Stimulated activated CD8-positive, alpha-beta memory T cell treated with anti-CD3 and anti-CD28 coated beads, Interleukin-2, amount 100 ng/mL, for 48 hours (primary cell): ENCODE measurements at places on chromosomes 16 and 17.

DNA sequence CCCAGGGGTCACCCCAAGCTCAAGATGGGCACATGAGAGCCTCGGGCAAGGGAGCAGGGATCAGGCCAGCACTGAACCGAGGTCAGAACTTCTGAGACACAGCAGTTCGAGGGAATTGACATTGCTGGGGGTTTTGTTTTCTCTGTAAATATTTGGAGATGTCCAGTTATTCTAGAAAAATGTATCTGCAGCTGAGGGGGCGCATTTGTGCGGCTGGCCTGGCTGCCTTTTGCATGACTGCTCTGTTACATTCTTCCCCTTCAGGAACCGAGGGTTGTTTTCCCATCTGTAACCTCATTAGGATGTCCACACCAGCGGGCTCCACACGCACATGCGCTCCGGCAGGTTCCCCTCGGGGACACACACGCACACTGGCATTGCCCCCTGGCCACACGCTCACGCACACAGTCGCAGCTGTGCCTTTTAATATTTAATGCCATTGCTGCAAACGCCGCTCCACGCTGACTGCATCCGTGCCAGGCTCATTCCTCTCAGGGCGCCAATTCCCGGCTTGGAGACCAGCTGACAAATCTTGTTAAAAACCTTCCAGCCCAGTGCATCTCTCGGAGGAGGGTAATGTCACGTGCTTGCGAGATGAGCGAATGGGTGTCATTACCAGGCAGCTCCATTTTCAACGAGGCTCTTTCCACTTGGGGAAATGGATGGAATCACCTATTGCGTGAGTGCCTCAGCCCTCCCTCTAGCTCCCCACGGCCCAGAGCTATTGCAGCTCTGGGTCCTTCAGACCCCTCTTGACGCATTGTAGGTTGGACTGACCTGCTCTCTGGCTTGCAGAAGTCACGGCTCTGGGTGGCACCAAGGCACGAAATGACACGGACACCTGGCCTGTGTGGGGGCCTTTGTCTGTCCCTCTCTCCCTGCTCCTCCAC, 13.1 kb downstream of the CCR7 start:
- no peak for DNase-seq

GRCh38 chr16:29962344-29962994, 590 bp downstream of the TMEM219 start:
- no peak for DNase-seq

DNA sequence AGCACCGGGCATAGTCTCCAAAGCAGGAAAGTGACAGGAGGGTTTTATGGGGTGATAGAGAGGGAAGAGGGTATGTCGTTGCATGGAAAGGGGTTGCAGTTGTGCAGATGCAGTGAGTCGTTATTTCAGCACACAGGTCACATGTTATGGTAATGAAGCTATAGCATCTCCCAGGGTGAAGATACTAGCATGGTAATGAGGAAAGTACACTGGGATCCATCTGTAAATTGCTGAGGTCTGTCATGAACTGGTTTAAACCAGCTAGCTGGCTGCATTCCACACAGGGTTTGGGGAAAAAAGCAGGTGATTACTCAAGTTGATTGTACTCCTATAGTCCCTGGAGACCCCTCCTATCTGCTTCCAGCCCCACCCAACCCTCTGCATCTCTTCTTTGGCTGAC, 11.7 kb downstream of the COX11 start:
- no peak for DNase-seq

- no peak for DNase-seq
These were observed 50.3 kb downstream of the ZFPM1 start for GRCh38 chr16:88503374-88503770.

DNA sequence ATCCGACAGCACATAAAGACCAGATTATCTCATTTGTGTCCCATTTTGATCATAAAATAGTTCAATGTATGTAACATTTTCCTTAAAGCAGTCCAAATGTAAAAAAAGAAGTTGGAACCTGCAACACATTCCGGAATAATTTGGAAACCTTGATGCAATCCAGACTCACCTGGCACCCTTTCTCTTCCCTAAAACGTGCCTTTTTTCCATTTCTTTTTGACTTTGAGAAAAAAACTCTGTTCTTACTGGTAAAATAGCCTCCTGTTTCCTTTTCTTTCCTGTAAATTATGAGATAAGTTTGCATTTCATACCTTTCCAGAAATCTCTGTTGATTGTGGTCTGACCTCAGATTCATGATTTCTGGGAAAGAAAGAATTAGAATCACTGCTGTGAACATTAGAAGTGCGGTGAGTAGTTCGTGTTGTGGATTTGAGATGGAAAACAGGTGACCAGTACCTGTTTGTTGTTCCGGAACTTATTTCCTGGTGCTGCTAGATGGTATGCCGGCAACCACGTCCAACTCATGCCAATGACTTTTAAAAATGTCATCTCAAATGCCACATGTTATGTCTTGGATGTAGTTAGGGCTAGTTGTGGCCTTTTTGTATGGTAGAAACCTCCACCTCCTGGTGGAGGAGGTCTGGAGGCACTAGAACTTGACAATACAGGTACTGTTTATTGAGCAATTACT, 108.1 kb downstream of the SOCS1 start:
- DNase-seq = no peak

- no peak for DNase-seq
These were observed 6.0 kb upstream of the EVPL start for GRCh38 chr17:76033139-76033538.

DNA sequence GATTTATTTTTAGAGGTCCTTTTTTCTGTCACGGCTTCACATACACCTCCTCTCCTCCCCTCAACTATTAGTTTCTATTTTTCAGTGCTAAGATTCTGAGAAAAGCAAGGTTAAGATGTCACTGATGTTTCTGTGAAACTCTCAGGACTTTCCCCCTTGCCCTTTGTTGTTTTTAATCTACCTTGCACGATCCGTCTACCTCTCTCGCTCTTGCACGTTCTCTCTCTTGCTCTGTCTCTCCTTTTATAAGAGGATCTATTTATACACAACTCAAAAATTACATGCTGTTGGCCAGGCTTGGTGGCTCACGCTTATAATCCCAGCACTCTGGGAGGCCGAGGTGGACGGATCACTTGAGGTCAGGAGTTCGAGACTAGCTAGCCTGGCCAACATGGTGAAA, 43.6 kb downstream of the RPA1 start:
- no peak for DNase-seq

DNA sequence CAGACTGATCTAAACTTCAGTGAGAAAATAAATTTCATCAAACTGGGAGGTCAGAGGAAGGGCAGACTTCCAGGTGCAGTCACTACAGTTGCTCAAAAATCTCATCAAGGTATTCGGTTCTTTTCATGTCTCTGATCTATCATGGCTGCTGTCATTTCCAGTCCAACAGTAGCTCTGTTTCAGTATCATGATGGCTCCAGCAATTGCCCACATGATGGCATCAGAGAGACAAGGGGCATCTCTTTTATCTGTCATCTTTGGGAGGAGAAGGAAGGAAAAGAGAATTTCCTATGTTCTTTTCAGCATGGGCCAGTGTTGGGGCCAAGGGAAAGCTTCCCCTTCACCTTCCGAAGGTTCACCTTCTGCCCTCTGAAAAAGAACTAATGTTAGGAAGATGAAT, 504.9 kb upstream of the HSBP1 start:
- no peak for DNase-seq

GRCh38 chr17:42982266-42982665, 1.9 kb downstream of the RUNDC1 start:
- no peak for DNase-seq

- DNase-seq = no peak
These were observed 7.8 kb upstream of the TFAP4 start for GRCh38 chr16:4280625-4281024.

DNA sequence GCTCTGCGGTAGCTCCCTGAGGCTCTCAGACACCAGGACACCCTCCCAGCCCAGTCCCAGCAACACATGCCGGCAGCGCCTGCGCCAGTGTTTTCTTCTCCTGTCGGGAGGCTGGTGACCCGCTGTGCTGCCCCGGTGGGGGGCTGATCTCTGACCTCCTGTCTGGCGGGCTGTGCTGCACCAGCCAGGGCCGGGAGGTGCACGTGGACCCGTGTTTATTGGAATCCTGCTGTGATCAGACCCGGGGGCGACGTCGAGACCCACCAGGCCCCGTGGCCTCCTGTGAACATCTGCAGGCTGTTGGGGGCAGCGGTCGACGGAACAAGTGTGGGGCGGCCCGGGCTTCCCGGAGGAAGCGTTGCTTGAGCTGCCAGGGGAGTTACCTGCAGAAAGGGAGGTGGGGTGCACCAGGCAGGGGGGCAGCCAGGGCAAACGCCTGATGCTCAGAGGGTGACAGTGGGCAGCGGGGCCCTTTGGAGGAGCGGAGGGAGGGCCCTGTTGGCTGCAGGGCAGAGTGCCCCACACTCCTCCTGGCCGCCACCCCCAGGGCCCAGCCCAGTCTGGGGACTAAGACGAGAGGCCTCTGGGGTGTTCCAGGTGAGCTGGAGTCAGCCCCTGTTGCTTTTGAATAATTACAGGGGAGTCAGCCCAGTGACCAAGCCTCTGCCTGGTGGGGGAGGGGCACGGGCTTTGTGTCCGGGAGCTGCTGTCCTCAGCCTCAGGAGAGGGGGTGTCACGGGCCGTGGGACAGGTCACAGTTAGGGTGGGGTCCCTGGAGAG, 2.3 kb upstream of the SSTR5 start:
- DNase-seq = no peak

DNA sequence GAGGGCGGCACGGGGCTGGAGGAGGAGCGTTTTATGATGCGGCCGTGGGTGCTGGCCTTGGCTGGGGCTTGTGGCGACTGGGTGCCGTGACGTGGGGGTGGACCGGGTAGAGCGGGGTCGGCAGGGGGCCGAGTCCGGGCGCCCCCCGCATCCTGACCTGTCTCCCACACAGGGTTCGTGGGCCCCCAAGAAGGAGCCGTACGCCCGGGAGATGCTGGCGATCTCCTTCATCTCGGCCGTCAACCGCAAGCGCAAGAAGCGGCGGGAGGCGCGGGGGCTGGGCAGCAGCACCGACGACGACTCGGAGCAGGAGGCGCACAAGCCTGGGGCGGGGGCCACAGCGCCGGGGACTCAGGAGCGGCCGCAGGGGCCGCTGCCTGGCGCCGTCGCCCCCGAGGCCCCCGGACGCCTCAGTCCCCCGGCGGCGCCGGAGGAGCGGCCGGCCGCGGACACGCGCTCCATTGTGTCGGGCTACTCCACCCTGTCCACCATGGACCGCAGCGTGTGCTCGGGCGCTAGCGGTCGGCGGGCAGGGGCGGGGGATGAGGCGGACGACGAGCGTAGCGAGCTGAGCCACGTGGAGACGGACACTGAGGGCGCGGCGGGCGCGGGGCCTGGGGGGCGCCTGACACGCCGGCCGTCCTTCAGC, 81.6 kb downstream of the ARHGAP23 start:
- DNase-seq = no peak

GRCh38 chr17:38451840-38452529, 23.7 kb downstream of the ARHGAP23 start:
- no peak for DNase-seq

DNA sequence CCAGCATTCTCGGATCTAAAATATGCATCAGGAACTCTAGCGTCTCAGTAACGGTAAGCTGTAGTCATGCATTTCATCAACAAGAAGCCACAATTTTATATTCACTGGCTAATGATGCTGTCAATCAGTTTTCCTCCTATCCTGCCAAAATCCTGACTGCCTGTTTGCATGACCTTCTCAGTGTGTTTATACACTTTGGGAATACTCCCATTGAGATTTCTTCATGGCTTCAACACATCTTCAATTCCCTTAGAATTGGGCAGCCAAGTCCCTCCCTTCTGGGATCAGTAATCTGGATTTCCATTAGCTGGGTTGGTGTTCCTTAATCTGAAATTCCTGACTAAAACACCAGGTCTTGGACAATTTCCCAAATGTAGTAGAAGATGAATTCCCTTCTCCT, 348.9 kb upstream of the DYNLRB2 start:
- no peak for DNase-seq

DNA sequence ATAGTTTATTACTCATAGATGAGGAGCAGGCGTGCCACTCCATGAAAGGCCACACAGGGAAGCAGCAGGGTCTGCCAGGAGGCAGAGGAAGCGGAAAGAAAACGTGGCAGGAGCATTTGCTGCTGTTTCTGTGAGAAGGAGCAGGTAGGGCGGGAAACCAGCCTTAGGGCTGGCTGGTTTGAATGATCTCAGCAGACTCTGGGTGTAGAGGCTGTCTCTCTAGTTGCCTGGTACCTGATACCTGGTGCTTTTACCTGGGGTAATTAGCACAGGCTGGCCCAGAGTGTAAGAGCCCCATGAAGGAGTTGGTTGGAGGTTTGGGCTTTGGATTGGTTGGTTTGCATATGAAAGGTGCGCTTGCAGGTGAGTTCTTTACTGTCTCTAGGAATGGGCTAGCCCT, 205.0 kb upstream of the CACNG3 start:
- no peak for DNase-seq

- DNase-seq = no peak
These were observed 229.7 kb upstream of the RPL38 start for GRCh38 chr17:73973586-73974409.

GRCh38 chr16:72300892-72301291, 128.9 kb upstream of the PMFBP1 start:
- DNase-seq = no peak

DNA sequence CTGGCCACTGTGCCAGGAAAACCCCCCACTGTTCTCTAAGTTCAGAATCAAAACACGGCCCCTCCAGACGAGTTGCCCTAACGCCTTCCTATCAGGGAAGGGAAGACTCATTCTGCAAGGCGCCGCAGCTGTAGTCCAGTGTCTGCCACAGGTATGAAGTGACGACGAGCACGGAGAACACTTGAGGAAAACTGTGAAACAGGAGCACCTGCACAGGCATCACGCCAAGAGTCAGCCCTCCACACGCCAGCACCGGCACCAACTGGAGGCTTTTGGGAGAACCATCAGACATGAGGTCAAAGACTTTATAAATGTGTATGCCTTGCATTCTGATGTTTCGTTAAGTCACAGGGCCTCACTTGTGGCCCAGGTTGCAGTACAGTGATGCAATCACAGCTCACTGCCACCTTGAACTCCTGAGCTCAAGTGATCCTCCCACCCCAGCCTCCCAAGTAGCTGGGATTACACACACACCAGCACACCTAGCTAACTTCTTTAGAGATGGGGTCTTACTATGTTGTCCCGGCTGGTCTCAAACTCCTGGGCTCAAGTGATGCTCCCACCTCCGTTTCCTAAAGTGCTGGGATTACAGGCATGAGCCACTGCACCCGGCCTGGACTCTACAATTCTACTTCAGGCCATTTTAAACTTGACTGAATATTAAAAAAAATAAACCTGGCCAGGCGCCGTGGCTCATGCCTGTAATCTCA, 22.9 kb downstream of the KLHDC4 start:
- DNase-seq = no peak

DNA sequence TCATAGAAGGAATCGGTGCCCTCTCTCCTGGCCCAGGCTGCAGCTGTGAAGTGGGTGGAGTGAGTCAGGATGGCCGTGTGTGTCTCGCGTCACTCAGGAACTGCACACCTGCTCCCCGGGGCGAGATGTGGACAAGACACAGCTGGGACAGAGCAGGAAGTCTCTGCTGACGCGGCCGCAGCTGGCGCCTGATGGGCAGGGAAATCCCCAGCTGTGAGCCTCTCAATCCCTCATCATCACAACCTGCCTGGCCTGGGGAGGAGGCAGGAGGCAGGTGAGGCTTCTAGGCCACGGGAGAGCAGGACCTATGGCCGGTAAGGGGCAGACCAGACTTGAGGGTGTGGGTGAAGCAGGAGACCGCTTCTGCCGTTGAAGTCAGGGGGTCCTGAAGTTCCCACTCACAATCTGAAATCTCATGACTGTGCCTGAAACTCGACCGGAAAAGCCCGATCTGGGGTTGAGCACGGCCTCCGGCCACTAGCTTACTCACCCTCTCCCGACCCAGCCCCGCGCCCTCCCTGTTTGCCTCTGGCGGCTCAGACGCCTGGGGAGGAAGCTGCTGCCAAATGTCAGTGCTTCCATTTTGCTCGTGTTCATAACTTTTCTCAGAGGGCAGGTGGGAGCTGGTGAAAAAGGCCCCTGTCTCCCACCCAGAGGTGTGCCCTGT, 1.1 kb upstream of the TRPV3 start:
- DNase-seq = peak; percentile 39
